Urothelium cell line (cell line): ENCODE measurements at places on chromosomes 7 and 10.
A peak's percentile ranks its signal among the peaks of the same experiment; 100 is the strongest.

GRCh38 chr10:125212150-125212809, 51.9 kb upstream of the CTBP2 start:
- no peak for DNase-seq

- DNase-seq: no peak
Observed at GRCh38 chr7:51295440-51296245, 21.0 kb downstream of the COBL start.

GRCh38 chr10:21238717-21239116, 286.8 kb downstream of the SKIDA1 start:
- DNase-seq: no peak

GRCh38 chr10:29736366-29737073, 101.7 kb upstream of the SVIL start:
- DNase-seq: peak; percentile 94

DNA sequence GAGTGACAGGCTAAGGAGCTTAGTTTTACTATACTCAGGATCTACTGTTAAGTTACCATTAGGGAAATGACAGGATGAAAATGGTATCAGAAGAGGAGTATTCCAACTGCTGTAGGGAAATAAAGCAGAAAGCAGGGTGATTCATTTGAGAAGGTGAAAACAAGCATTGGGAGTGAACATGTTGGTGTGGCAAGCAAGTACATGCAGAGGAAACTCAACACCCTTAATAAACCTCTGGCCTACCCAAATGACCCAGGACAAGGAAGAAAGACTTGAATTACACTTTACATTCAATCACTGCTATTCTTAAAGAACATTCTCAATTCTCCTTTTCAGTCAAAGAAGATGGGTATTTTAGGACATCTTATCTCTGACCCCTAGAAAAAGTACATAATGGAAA, 28.7 kb downstream of the ERLIN1 start:
- no peak for DNase-seq

DNA sequence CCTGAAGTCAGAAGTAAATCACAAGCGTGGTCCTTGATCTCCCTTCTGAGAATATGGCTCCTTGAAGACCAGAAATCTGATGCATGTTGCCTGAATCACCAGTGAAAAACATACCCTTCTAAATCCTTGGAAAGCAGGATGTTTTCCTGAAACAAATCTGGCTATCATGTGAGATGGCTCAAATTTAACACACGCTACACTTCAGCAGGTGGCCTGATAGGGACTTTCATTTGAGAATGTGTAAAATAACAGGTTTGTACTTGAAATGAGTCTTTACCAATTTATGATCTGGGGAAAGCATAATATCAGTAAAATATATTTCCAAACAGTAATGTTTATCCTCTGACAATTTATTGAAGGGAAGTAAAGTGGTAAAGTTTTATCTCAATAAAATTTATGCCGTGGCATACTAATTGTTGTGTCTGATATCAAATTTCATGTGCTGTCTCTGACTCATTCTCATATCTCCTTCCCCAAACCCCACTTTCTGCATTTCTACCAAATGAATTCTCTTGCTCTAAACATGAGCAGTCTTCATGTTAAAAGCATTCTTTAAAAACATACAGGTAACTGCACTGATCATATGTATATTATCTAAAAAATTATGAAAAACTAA, 17.4 kb downstream of the CYP3A4 start:
- no peak for DNase-seq

DNA sequence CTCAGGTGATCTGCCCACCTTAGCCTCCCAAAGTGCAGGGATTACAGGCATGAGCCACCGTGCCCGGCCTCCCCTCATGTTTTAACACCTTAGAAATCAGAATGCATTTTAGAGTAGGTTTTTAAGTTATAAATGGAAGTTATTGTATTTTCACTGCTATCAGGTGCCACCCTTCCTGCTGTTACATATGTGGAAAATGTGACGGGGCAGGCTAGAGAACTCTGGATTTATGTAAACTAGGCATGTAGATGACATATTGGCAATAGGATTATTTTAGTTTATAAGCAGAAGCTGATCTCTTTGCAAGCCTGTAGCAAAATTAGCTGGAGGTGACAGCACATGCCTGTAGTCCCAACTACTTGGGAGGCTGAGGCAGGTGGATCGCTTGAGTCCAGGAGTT, 2.1 kb downstream of the CASP2 start:
- DNase-seq: no peak

- DNase-seq: no peak
Observed at GRCh38 chr10:77226853-77227565, 410.6 kb downstream of the KCNMA1 start.

DNA sequence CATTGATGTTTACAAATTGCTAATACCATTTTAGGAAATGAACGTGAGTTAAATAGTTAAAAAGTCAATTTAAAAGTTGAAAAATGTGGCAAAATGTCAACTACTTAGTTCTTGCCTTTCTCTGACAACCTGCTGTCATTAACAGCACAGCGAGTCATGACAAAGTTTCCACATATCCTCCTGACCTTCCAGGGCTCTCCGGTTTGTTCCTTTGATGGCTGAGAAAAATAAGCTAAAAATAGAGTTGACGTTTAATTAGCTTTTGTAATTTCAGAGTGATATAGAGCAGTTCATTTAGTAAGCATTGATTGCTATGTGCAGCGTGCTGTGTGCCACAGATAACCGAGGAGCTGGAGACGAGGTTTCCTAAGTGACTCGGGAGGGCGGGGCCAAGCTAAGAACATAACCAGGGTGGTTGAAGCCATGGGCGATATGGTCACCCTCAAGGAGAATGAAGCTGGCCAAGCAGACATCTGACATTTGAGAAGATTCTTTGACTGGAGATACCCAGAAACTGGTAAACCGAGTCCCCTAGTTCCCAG, 47.9 kb downstream of the OGDH start:
- no peak for DNase-seq

DNA sequence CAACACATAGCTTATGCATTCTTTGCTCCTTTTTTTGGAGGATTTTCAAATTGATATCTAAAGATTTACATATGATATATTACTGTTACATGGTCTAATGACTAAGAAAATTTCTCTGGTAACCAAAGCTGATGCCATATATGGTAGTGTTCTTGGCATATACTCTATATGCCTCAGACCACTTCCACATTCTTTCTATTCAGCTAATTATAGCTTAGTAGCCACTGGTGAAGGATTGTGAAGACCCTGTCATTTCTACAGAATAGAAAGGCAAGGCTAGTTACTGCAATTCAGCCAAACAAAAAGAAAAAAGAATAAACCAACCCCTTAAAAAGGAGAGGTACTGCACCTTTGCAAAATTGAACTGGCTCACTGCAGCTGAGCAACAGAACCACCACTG, 3.7 kb downstream of the PURB start:
- no peak for DNase-seq
